ENCODE measurements at places on chromosomes 12 and 14. TPM values are rescaled to one million over a fixed set of nuclear protein-coding genes. Genes with fewer than 3 reads are reported as not detected.

DNA sequence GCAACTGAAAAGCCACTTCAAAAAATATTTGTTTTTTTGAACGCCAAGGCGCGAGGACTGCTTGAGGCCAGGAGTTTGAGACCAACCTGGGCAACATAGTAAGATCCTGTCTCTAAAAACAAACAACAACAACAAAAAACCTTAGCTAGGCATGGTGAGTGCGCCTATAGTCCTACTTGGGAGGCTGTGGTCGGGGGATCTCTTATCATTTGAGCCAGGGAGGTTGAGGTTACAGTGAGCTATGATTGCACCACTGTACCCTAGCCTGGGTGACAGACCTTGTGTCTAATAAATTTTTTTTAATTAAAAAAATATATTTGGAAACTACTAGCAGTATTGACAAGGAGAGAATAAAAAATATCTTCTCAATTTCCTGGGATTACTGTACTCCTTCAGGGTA, 113.1 kb downstream of the TRAFD1 start:
- H3K27ac ChIP-seq, result no peak overlapping the region
- no peak for DNase-seq
- H3K4me3 ChIP-seq, result no peak overlapping the region
- no peaks in the 10 kb centered on the region for H3K4me1 ChIP-seq
- H3K27me3 ChIP-seq, result no peaks in the 10 kb centered on the region
- H3K36me3 ChIP-seq, result peaks cover 99% of the 10 kb centered on the region

GRCh38 chr14:105473677-105474482, 741 bp upstream of the CRIP2 start:
- peak overlapping the region; percentile 52 for H3K4me3 ChIP-seq
- H3K4me1 ChIP-seq, result peaks cover 38% of the 10 kb centered on the region
- H3K27me3 ChIP-seq, result no peaks in the 10 kb centered on the region
- DNase-seq, result peak; percentile 96
- H3K36me3 ChIP-seq, result no peaks in the 10 kb centered on the region

DNA sequence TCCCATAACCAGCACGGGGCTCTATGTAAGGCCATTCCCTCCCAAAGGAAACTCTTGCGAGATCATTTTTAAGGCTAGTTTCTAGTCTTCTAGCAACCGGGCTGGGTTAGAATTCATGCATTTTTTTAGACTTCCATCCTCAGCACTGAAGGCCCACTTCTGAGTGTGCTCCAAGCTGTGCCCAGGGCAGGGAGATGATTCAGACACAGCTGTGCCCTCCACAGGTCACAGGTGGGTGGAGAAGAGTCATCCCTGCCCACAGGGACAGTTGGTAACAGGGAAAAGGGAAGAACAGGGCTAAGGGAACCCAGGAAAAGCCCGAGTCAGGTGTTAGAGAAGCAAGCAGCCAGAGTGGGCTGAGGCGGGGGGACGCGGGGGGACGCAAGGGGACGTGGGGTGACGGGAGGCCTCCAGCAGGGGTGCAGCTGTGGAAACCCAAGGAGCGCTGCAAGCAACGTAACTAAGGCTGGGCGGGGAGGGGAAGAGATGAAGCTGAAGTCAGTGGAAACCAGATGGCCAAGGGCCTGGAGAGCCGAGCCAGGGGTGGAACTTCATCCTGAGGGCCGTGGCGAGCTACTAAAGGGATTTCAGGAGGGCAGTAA, 27.2 kb upstream of the PPP2R5C start:
- no peak for DNase-seq
- H3K4me3 ChIP-seq, result no peak overlapping the region
- H3K27ac ChIP-seq, result no peak overlapping the region
- H3K27me3 ChIP-seq, result no peaks in the 10 kb centered on the region
- peaks cover 40% of the 10 kb centered on the region for H3K4me1 ChIP-seq
- no peaks in the 10 kb centered on the region for H3K36me3 ChIP-seq

DNA sequence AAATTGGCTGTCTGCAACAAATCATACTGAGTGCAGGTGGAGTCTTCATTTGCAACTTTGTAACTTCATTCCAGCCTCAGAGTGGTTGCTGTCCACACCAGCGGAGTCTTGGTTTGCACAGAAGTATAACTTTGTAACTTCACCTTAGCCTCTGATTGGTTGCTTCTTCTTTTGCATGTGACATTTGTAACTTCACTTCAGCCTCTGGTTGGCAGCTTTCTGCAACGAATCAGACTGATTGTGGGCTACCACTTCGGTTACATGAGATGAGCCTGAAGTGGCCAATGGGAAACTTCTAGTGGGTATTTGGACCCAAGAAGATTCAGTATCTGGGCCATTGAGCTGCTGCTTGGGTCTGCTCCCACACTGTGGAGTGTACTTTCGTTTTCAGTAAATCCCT, 17.8 kb downstream of the RASSF8 start:
- no peaks in the 10 kb centered on the region for H3K4me1 ChIP-seq
- H3K27me3 ChIP-seq, result no peaks in the 10 kb centered on the region
- peak overlapping the region; percentile 11 for H3K27ac ChIP-seq
- H3K36me3 ChIP-seq, result no peaks in the 10 kb centered on the region
- DNase-seq, result no peak

DNA sequence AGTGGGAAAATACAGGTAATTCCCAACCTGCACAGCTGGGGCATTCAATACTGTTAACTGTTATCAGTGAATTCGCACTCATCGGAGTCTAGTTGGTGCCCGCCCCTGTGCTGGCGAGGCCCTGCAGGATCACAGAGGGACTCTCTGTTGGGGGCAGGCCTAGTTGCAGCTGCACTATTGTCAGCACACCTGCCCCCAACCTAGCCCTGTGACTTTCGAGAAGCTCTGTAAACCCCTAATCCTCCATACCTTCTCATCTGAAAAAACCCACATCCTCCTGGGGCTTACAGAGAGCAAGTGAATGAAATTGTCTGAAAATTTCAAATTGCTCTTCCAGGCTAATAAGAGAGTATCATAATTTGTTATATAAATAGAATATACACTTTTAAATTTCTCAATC, 132.2 kb upstream of the NUDT4 start:
- H3K4me3 ChIP-seq, result no peak overlapping the region
- H3K4me1 ChIP-seq, result peaks cover 28% of the 10 kb centered on the region
- H3K36me3 ChIP-seq, result no peaks in the 10 kb centered on the region
- DNase-seq, result no peak
- no peak overlapping the region for H3K27ac ChIP-seq
- no peaks in the 10 kb centered on the region for H3K27me3 ChIP-seq

GRCh38 chr12:54868690-54869089, 14.4 kb downstream of the MUCL1 start:
- H3K4me1 ChIP-seq, result no peaks in the 10 kb centered on the region
- H3K36me3 ChIP-seq, result no peaks in the 10 kb centered on the region
- H3K27me3 ChIP-seq, result no peaks in the 10 kb centered on the region
- H3K27ac ChIP-seq, result no peak overlapping the region
- H3K4me3 ChIP-seq, result no peak overlapping the region
- DNase-seq, result no peak

Gene KCNH3
- polyA plus RNA-seq, result 1.4 TPM

DNA sequence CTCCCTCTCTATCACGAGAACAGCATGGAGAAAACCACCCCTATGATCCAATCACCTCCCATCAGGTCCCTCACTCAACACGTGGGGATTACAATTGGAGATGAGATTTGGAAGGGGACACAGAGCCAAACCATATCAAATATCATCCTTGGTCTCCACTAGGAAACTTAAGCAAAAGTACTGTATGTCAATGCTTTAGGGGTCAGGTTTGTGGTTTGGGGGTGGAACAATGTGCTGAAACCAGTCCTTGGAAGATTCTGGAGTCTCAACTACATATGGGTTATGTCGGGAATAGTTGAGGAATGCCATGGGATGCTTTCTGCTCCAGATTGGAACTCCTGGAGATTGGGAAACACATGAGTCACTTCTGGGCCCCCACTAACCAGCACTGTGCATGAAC, 48.3 kb upstream of the CCDC63 start:
- no peaks in the 10 kb centered on the region for H3K36me3 ChIP-seq
- DNase-seq, result no peak
- no peaks in the 10 kb centered on the region for H3K27me3 ChIP-seq
- no peak overlapping the region for H3K27ac ChIP-seq
- no peaks in the 10 kb centered on the region for H3K4me1 ChIP-seq
- no peak overlapping the region for H3K4me3 ChIP-seq

- H3K27ac ChIP-seq, result no peak overlapping the region
- no peak overlapping the region for H3K4me3 ChIP-seq
- no peak for DNase-seq
- no peaks in the 10 kb centered on the region for H3K36me3 ChIP-seq
- no peaks in the 10 kb centered on the region for H3K4me1 ChIP-seq
Measured at GRCh38 chr12:31645924-31646323, 13.6 kb upstream of the ETFBKMT start.

GRCh38 chr12:129101404-129101803, 248.1 kb downstream of the GLT1D1 start:
- DNase-seq, result no peak
- no peaks in the 10 kb centered on the region for H3K4me1 ChIP-seq
- no peaks in the 10 kb centered on the region for H3K27me3 ChIP-seq
- no peak overlapping the region for H3K27ac ChIP-seq

Data from left lung (tissue), 14 donors.